ENCODE measurements at places on chromosomes 7 and 10.
A peak's percentile ranks its signal among the peaks of the same experiment; 100 is the strongest.

- no peak for DNase-seq
These were observed 213.1 kb upstream of the FAM3C start for GRCh38 chr7:121609208-121609607.

DNA sequence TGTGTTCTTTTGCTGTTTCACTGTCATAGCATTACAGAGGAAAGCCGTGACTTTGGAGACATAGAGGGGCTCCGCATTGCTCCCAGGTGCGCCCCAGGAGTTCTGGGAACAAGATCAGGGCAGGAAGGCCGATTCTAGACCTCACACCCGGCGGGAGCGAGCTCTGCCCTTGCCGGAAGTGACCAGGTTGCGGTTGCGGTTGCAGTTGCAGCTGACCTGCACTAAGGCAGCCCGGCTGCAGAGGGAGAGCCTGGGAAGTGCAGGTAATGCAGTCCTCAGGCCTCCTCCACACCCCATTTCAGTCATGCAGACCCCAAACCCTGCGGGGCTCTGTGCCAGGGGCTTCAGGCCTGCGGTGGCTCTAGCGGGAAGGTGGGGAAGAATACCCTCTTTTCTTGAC lies 130.0 kb upstream of the LANCL2 start:
- DNase-seq: no peak

- DNase-seq: no peak
These were observed 141.6 kb downstream of the PRKAG2 start for GRCh38 chr7:151735186-151735850.

GRCh38 chr7:18177815-18178660 lies 150.4 kb upstream of the PRPS1L1 start:
- no peak for DNase-seq

- peak; percentile 95 for DNase-seq
These were observed at the start of gene MEPCE for GRCh38 chr7:100429637-100430492. Gene MEPCE, plus strand, starts transcription at chr7:100429831. Its CDS starts 188 bp downstream, at chr7:100430019.

DNA sequence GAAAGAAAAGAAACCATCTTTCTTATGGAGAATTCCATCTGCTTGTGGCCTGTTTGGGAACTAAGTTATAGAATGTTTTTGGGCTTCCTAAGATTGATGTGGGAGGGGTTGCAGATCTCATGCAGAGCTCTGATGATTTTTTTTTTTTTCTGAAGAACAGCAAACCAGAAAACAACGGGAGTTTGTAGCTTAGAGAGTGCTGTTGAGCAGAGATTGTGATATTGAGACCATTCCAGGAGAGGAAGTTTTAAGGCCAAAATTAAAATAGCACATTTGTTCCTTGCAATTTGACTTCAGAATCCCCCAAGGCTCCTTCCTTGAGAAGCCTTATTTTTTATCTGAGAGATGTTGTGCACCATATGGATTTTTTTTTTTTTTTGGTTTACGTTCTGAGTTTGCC lies 159.5 kb upstream of the NRP1 start:
- DNase-seq: no peak

- no peak for DNase-seq
These were observed 99.0 kb downstream of the PDE1C start for GRCh38 chr7:31971049-31971667.

- DNase-seq: no peak
These were observed 90.2 kb downstream of the IPMK start for GRCh38 chr10:58177362-58177947.

- no peak for DNase-seq
These were observed 93.1 kb upstream of the PDE1C start for GRCh38 chr7:32163141-32163806.

DNA sequence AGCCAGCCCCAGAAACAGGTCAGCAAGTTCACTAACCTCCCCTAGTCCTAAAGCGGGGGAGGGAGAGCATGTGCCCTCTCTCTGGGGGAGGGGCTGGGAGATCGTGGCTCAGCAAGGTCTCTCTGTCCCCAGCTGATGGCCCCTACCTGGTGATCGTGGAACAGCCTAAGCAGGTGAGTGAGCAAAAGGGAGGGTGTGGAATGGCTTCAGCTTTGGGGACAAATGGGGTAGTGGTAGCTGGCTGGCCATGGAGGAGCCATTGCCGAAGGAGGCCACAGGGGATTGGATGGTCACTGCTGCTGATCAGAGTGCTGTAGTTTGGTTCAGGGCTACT lies 779 bp downstream of the NFKB2 start:
- no peak for DNase-seq

GRCh38 chr10:102643336-102644065 lies 778 bp upstream of the TRIM8 start:
- DNase-seq: peak; percentile 24

- no peak for DNase-seq
These were observed 2.1 kb downstream of the SYNPO2L start for GRCh38 chr10:73653701-73654100.

- no peak for DNase-seq
These were observed 134.7 kb upstream of the RHOBTB1 start for GRCh38 chr10:61078542-61079275.

DNA sequence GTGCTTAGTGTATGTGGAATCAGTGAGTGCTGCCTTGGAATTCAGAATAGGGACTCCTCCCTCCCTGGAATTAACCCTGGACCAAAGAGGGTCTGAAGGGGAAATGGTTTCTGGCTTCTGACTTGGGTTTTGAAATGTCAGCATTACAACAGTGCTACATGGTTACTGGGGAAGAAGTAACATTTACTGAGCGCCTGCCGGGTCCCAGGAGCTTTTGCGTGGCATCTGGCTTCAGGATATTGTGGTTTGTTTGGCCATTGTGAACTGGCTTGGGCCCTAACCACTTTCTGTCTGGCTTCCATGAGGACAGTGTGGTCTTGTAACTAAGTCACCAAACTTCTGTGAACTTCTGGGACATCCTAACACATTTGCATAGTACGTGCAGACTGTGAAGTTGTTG lies 21.3 kb downstream of the TSPAN15 start:
- DNase-seq: no peak

- DNase-seq: no peak
These were observed 990.3 kb upstream of the ZNF722 start for GRCh38 chr7:63008366-63008765.

DNA sequence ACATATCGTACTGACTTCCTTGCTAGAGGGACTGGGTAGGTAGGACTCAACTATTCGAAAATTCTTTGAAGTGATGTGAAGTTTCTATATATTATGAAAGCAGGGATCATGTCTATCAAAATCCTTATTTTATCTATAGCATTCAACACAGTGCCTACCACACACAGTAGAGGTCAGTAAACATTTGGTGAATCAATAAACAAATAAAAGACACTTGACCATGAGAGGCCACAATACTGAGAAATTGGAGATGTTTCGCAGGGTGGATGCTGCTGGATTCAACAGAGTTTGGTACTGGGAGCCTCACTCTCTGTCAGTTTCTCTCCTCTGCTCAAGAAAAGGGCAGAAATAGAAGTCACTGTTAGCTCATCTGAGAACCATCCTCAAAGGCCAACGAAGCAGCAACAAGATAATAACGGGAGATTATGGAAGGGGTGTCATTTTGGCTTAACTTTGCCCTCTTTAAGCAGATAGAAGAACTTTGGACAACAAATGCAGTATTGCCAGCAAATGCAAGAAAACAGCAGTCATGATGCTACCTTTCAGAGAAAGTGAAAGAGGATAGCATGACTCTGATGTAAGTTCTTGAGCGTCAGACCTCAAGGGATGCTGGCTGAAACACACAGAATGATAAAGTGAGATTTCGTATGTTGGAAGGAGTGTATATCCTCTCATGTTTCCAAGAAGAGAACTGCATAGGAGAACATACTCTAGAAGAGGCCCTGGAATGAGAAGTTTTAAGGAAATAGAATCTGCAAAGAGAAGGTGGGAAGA lies 107.6 kb downstream of the SEMA3E start:
- DNase-seq: no peak

DNA sequence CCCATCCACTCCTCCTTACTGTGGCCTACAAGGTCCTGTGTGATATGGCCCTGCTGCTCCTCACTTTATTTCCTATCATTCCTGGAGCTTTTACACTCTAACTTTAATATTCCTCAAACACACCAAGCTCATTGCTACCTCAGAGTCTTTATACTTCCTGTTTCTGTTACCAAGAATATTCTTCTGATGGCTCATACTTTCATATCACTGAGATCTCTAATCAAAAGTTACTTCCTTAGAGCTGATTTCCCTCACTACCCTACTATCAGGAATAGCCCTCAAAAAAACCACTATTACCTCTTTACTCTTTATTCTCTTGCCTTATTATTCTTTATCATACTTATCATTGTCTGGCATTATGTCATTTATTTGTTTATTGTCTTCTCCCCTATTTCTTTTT lies 5.8 kb upstream of the PPP3CB start:
- no peak for DNase-seq

DNA sequence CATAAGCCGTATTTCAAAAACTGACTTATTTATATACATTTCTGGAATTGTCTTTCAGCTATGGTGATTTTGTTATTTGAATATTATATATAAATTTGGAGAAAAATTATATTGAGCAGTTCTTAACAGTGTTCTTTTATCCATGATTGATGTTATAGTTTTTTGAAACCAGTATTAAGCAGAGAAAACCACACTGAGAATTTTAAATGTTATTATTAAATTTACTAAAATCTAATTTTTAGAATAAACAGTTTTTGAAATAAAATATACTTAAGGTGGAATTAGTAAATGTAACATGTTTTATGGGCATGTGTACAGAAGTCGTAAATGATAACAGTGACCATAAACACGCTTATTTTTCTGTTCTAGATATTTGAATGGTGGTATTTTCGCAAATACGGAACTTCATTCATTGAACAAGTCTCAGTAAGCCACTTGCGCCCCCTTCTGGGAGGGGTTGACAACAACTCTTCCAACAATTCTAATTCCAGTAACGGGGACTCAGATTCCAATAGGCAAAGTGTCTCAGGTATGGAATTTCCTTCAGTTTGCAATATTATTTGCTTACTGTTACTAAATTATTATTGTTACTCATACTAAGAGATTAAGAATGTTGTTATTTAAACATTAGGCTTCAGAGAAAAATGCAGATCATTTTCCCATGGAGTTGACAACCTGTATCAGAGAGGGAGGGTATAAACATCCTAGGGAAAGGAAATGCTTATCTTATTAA lies 166.1 kb downstream of the ST7 start:
- DNase-seq: peak; percentile 52

- DNase-seq: no peak
These were observed 42.5 kb upstream of the PLA2G12B start for GRCh38 chr10:72997099-72997498.

DNA sequence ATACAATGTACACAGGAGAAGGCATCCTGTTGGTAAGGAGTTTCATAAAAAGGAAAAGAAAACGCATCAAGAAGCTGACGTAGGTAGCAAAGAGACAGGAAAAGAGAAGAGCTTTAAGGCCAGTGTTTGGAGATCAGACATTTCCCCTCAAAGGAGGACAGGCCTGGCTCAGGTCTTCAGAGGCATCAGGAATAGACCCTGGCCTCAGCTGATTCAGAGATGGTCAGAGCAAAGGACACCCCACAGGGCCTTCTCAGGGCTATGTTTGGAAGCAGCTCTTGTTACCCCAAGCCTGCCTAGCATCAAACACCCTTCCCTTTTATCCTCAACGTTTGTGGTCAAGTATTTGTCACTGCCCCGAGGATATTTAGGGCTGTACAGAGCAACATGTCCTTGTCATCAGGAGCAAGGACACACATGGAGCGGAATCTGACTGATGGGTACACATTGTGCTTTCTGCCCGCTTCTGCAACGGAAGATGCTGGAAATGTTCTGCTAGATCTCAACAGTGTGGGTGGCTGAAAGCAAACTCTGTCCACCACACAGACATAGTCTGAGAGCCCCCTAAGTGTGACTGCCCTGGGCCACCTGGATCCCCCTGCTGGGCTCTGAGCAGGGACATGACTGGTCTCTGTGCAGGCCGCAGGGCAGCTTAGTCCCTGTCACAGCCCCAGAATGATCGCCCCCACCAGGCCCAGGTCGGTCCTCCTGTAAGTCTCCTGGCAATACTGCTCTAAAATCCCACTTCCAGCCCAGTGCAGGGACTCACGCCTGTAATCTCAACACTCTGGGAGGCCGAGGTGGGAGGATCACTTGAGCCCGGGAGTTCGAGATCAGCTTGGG lies 1.0 kb upstream of the ZDHHC4 start:
- DNase-seq: no peak

DNA sequence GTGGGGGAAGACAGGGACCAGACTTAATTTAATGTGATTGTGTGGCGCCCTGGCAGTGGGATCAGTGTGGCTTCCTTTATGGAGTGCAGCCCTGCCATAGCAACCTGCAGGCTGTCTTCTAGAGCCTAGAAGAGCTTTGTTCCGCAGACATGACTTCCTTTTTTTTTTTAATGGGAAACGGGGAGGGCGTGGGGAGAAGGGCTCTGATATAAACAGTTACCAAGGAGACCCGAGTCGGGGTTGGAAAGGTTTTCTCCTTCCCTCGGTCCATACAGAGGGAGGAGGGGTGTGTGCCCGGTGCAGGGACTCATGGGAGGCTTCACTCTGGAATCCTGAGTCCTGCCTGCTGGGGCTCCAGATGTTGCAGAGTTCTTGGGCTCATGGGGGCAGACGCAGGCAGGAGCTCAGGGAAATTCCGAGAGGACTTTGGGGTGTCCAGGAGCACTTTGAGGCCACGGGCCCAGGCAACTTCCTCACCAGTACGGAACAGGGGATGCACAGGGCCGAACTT lies 26.9 kb downstream of the TMEM120A start:
- no peak for DNase-seq

DNA sequence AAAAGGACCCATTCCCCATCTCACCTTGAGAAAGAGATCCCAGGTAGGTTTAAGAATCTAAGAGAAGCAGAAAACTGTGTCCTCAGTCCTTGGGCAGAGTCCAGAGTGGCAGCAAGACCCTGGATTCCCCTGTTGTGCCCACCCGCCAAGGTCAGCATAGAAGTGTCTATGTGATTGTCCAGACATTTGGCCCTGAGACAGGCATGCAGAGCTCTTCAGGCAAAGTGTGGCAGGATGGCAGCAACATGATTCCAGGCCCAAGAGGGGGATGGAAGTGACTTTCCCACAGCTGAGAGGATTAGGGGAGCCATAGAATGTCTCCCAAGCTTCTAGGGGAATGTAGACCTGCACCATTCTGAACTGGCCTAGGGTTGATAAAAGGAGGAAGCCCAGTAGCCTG lies 39.1 kb upstream of the OPALIN start:
- DNase-seq: no peak

DNA sequence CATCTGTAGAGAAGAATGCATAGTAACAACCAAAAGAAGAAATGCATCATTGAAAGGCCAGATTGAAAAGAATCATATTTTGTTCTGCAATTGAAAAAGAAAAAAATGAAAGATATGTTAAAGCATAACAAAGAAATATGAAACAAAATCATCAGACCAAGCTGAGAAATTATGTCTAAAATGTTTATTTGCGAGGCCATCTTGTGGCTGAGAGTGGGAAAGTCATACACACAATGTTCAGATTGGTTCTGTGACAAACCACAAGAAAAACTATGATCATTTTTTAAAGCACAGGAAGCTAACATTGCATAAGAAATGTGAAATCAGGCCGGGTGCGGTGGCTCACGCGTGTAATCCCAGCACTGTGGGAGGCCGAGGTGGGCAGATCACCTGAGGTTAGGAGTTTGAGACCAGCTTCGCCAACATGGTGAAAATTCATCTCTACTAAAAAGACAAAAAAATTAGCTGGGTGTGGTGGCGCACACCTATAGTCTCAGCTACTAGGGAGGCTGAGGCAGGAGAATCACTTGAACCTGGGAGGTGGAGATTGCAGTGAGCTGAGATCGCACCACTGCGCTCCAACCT lies 36.6 kb downstream of the ABCB5 start:
- DNase-seq: no peak

GRCh38 chr7:138116892-138117291 lies 40.6 kb downstream of the AKR1D1 start:
- no peak for DNase-seq

Data from activated CD4-positive, alpha-beta T cell treated with anti-CD3 and anti-CD28 coated beads, Interleukin-2, amount 50 U/mL, for 24 hours (primary cell).